ENCODE measurements at places on chromosomes 7 and 10.

DNA sequence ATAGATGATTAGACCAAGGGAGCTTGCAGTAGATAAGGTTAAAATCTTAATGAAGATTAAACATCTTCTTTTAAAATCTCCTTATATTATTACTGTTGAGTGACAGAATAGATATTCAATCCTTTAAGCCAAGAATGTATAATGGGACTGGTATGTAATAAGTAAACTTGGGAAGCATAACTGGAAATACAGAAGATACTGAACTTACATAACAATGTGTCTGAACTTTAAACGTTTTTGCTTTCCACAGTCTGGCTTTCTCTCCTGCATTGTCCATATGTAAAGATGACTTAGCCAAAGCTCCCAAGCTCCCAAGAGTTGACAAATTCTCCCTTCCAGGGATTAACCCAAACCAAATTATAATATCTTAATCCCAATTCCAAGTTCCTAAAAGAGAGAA lies 129.8 kb downstream of the KCND2 start:
- DNase-seq = no peak

- DNase-seq = no peak
Observed at GRCh38 chr7:102459221-102459844, 5.3 kb downstream of the ALKBH4 start.

DNA sequence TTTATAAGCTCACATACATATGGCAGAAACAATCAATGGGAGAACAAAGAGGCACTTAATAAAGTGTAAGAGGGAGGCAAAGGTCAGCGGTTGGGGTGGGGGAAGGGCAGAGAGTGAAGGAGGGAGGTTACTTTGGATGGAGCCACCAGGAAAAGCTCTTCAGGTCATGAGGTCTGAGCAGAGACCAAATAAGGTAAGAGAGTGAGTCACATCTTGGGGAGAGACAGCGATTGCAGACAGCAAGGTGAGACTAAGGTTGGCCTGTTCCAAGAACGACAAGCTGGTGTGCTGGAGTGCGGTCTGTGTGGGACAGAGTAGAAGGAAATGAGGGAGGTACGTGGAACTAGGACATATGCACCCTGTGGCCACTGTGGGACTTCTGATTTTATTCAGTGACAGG lies 74.3 kb upstream of the TOMM7 start:
- no peak for DNase-seq

GRCh38 chr7:47902013-47902412 lies 46.3 kb downstream of the PKD1L1 start:
- no peak for DNase-seq

DNA sequence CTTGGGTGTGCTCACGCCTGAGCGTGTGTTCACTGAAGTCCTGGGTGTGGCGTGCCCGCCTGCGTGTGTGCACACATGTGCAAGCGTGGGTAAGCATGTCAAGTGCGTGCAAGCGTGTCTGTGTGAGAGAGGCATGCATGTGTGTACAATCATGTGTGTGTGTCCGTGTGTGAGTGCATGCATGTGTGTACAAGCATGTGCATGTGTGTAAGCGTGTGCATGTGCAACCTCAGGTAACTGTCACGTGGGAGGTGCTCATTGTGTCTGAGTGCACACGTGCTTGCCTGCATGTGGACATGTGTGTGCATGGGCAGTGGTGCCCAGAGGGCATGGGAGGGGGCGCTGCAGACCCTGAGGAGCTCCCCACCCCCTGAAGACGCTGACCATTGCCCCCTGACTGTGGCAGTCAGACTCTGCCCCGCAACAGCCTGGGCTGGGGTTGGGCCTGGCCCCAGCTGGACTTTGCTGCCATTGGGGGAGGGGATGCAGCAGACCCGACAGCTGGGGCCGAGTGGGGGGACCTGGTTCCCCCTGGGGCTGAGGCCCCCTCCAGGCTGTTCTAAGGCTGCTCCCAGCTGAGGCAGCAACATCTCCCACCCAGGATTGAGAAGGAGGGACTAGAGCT lies 88.1 kb downstream of the UNCX start:
- DNase-seq = no peak

DNA sequence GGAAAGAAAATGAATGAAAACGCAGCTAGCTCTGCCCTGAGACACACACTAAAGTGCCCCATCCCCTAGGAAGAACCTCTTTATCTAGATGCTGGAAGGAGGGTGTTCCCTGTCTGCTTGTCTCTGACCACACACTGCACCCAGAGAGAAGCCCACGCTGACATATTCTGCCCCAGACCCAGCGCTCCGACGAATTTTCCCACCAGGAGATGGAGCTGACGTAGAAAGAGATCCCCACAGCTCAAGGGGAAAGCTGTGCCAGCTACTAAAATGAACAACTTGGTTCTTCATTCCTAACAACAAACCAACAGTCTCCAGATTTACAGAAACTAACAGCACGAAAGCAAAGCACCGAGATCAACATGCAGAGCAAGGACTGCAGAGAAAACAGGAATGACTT lies 73.3 kb downstream of the KIAA1549 start:
- DNase-seq = no peak

DNA sequence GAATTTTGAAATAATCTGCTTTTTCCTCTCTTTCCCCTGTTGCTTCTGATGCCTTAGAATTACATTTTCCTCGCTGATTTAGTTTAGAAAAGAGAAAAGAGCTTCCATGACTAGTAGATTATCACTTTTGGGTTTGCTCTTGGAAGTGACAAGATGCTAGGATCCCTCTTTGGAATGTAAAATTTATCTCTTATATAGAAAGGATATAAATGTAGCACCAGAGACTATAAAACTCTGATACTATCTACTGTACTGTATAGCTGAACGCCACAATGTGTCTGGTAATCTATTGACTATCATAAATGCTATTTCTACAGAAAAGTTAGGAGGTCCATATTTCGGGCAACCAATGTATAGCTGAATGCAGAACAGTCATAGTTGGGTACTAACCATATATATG lies 1.1 kb upstream of the HDAC9 start:
- no peak for DNase-seq

GRCh38 chr7:92823042-92823441 lies 13.3 kb downstream of the CDK6 start:
- DNase-seq = no peak

GRCh38 chr7:151175793-151176311 lies 8.4 kb upstream of the GBX1 start:
- no peak for DNase-seq

- DNase-seq = no peak
Observed at GRCh38 chr10:121668314-121669027, 70.2 kb upstream of the FGFR2 start.

GRCh38 chr10:79393221-79393923 lies 46.1 kb downstream of the PPIF start:
- no peak for DNase-seq

- DNase-seq = no peak
Observed at GRCh38 chr10:3785851-3786271, 852 bp upstream of the KLF6 start.

- DNase-seq = no peak
Observed at GRCh38 chr10:65571011-65571570, 1354.7 kb upstream of the LRRTM3 start.

DNA sequence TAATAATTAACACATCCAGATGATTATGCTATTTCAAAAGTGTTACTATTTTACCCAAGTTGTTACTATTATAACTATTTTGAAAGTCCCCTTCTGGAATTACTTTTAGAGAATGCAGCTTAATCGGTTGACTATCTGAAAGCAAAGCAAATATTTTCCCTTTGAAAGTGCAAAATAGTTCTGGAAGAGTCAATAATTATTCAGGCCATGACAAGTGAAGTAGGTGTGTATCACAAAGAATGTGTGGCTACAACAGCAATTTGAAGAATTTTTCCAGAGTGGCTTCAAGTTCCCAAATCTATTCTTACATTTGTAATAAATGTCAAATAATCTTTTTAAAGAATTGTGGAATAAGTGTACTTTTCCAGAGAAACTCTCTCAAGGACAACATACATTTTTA lies 42.8 kb downstream of the RNLS start:
- DNase-seq = no peak

- no peak for DNase-seq
Observed at GRCh38 chr10:113680190-113681111, 739 bp downstream of the CASP7 start.

GRCh38 chr7:5231811-5232484 lies 41.9 kb downstream of the WIPI2 start:
- no peak for DNase-seq

GRCh38 chr10:92689663-92690210 lies at the start of gene HHEX:
Gene HHEX (plus strand): TSS chr10:92689955. CDS start chr10:92689987, 32 bp downstream.
- DNase-seq = peak; percentile 9

DNA sequence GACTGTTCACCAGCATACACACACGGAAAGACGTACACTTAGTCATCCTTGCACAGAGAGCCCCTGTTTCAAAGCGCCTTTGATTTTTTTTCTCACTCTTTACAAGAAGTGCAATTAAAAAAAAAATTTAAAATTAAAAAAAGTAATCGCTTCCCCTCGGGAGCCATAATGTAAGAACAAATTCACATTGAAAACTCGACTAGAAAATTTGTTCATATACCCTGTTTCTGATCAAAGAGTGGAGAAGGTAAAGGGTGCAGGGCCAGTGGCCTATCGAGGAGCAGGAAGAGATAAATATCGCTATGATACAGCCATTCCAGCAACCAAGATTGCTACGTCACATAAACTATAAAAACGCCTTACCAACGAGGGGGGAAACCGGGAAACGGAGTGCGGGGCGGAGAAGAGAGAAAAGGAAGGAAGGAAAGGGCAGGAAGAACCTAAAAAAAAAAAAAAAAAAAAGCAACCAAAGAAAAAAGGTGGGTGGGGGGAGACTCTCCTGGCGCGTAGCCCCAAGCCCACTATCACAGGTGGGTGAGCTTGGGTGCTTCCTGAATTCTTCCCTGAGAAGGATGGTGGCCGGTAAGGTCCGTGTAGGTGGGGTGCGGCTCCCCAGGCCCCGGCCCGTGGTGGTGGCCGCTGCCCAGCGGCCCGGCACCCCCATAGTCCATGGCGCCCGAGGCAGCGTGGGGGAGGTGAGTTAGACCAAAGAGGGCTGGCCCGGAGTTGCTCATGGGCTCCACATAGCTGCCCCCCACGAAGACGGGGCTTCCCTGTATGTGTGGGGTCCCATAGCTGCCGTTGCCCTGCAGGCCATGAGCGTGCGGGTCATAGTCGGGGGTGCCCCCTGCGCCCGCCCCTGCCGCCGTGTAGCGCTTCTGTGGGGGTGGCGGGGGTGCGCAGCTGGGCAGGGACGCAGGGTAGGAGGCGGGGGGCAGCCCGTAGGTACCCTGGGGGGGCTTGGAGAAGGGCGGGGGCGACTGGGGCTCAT lies 5.2 kb upstream of the HOXA2 start:
- no peak for DNase-seq

DNA sequence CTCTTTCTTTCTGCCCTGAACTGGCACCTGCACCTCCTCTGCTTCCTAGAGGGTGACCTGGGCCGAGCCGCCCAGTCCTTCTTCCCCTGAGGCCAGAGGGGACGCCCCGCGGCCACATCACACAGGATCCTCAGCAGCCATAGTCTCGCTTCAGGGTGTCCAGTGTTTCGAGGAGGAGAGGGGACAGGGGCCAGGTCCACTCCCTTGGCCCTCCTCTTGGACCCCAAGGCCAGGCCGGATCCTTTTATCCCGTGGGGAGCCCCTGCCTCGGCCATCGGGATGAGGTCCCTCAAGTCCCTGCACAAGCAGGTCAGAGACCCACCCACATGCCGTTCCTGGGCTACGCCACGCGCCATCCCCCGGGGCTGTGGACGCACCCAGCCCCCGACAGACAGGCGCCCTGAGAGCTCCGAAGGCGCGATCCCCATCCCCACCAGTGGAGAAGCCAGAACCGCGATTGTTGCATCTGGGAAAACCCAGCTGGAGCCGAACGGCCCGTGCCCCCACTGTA lies 3.6 kb downstream of the BHLHA15 start:
- DNase-seq = no peak

GRCh38 chr7:31249671-31250070 lies 90.9 kb downstream of the NEUROD6 start:
- no peak for DNase-seq

- no peak for DNase-seq
Observed at GRCh38 chr10:123848564-123849457, 42.8 kb downstream of the CPXM2 start.

DNA sequence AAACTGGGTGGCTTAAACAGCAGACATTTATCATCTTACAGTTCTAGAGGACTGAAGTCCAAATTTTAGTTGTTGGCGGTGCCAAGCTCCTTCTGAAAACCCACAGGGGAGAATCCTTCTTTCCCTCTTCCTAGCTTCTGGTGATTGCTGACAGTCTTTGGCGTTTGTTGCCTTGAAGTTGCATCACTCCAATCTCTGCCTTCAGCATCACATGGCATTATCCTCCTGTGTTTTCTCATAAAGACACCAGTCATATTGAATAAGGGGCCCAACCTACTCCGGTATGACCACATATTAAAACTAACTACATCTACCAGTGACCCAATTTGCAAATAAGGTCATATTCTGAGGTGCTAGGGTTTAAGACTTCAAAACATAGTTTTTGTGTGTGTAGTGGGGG lies 472.1 kb upstream of the IGFBP3 start:
- no peak for DNase-seq

GRCh38 chr7:43645699-43646226 lies 62.9 kb downstream of the STK17A start:
- no peak for DNase-seq

- no peak for DNase-seq
Observed at GRCh38 chr7:116018731-116019130, 11.8 kb downstream of the TFEC start.

DNA sequence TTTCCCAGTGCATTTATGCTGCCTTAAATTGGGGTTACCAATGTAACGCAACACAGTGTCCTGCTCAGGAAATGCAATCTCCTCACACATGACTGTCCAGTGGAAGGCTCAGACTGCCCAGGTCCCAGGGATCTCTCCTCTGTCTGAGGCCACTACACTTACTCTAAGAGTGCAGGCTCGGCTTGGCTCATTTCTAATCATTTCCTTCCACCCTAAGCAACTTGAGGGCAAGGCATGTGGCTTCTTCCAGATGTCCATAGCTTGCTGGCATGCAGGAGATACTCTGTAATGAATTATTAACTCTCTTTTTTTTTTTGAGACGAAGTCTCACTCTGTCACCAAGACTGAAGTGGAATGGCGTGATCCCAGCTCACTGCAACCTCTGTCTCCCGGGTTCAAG lies 23.7 kb downstream of the PLAC9 start:
- DNase-seq = no peak

DNA sequence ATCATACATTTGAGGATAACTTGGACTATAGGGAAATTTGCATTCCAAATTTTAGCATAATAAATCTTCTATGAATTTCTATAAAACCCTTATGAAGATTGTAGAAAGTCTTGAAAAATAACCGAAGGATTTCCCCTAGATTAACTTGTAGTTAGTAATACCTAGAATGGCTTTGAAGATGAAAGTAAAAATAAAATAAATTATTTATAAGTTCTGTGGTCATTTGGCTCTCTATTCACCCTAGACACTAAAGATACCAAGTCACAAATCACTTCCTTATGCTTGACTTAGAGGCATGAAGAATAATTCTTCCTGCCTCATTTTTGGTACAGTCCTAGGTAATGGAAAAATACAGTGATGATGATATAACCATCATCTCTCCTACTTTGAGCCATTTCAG lies 79.3 kb downstream of the CSTF2T start:
- DNase-seq = no peak

- DNase-seq = no peak
Observed at GRCh38 chr10:101122270-101123084, 8.6 kb upstream of the TLX1 start.

GRCh38 chr10:27382176-27382575 lies 121.9 kb upstream of the RAB18 start:
- DNase-seq = no peak

- DNase-seq = no peak
Observed at GRCh38 chr7:43756368-43757072, 2.0 kb upstream of the BLVRA start.

GRCh38 chr7:80386686-80387085 lies 125.2 kb downstream of the GNAT3 start:
- no peak for DNase-seq

- DNase-seq = no peak
Observed at GRCh38 chr7:22476824-22477223, 23.2 kb downstream of the STEAP1B start.

All from activated effector memory CD4-positive, alpha-beta T cell treated with Interleukin-2 at 50 U/mL for 16 hours (primary cell).